AG09309 (cell line): ENCODE measurements at places on chromosomes 2 and 18.

DNA sequence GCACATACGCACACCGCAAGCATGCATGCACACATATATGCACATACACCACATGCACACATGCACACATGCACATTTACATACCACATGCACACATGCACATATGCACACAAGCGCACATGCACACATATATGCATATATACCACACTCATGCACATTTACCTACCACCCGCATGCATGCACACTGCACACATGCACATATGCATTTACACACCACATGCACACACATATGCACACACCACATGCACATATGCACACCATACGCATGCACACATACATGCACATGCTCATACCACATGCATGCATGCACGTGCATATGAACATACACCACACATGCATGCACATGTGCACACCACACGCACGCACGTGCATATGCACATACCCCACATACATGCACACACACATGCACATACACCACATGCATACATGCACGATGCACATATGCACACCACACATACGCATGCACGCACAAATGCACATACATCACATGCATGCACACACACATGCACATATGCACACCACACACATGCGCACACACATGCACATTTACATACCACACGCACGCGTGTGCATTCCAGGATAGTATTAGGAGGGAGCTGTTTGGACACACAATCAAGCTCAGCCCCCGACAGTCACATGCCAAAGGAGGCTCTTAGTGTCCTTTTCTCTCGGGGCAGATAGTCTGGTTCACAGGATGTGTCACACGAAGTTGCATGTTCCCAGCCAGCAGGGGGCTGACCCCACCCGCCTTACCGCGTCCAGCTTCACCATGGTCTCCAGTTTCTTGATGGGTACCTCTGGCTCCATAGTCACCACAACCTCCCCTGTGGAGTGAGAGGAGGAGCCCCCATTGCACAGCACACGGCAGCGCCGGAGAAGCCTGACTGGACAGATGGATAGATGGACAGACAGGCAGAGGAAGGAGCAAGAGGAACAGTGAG, 5.9 kb downstream of the OTOF start:
- no peak for DNase-seq

- no peak for DNase-seq
These were observed 186.2 kb upstream of the REG3G start for GRCh38 chr2:78839259-78839658.

DNA sequence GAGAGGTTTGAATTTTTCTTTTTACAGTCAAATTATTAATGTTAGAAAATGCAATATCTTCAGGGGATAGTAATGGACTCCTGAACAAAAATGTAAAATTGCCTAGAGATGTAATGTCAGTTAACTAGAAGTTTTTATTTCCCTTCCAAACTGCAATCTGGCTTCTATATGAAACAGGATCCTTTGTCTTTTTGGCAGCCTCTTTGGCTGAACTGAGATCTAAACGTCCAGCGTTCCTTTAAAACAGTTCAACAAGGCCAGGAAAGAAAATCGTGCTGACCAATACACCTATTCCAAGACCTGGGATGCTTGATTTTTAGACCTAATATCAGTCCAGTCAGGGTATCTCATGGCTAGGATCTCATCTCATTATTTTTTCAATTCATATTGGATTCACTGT, 245.5 kb downstream of the FIGN start:
- DNase-seq = no peak

DNA sequence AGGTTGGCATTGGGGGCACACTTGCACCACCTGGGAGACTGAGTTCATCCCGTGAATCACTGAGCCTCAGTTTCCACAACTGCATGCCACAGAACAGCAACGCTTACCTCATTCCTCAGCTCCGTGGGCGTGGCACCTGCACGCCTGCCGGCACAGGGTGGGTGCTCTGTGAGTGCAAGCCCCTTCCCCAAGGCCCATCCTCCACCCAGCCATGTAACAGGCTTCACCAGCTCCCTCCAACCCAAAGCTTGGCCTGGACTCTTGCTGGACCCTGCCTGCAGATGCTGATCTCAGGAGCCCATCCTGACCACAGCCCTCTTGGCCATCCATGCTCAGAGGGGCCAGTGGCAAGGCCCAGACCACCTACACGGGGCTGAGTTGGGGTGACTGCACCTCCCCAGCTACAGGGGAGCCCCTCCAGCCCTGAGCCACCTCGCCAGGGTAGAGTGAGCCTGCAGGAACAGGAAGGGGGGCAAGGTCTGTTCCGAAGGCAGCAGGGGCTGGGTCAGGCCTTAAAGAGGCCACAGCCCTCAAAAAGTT, 1.8 kb downstream of the PRLH start:
- no peak for DNase-seq

DNA sequence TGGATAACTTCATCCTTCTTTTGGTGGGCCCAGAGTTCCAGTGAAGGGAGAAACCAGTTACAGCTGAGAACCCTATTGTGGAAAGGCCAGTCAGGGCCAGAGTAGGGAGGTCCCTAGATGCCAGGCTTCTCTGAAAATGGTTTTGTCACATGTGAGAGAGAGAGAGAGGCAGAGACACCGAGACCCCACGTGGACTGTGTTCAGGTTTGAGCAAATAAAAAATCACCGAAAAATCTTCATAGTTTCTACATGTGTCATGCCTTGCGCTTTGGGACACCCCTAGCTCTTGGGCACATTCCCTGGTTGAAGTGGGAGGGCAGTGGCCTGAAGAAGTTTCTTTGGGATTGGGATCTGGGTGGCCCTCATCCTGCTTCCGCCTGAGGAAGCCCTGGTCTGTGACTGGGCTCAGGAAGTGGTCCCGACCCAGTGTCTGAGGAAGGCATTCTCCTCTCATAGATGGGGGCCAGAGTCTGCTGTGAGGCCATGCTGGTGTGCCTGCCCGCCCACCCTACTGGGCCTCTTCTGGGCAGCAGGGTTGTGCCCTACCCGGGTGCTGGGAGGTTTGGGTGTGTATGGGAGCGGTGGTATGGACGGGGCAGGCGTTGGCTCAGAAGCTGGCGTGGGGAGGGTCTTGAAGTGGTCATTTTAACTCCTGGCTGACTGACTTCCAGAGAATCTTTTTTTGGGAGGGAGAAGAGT, 16.1 kb downstream of the NCK2 start:
- DNase-seq = no peak

DNA sequence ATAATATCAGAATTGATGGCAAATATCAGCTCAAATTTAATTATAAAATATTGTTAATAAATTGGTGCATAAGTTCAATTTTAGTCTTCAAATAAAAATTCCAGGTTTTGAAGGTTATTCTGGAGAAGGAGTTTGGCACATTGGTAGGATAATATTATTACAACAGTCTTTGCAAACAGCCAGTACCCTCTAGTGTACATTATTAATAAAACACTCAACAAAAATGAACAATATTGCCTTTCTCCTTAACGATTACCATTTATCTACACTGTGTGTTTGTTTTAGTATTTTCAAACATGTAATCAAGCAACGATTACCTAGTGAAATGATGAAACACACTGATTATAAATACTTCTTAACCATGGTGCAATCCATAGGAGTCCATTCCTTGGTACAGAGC, 334.0 kb upstream of the FSIP2 start:
- DNase-seq = no peak

GRCh38 chr2:197575987-197576386, 60.1 kb downstream of the MOB4 start:
- DNase-seq = no peak

DNA sequence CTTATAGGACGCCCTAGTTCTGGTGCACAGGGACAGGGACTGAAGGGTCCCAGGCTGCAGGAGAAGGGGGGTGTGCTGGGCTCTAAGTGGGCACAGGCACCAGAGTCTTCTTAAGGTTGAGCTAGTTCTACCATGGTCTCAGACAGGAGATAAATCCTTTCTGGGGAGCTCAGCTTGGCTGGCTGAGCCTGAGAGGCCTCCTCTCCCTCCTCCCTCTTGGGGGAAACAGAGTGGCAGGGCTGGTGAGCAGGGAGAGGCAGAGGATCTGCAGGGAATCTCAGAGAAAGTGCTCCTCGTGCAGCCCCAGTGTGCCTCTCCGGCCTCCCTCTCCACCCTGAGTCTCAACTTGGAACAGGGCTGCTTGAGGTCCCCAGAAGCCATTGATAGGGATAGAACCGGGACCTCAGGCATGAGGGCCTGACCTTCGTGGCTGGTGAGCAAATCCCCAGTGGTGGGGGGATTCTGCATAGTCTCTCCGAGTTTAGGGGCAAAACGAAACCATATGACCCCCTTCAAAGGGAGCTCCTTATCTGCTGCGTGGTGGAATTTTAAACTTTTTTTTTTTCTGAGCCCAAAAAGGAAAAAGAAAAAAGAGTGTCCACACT, 2.0 kb downstream of the GDF7 start:
- DNase-seq = no peak

- no peak for DNase-seq
These were observed 69.0 kb downstream of the ST6GAL2 start for GRCh38 chr2:106816974-106817373.

- no peak for DNase-seq
These were observed 124.5 kb upstream of the CCDC150 start for GRCh38 chr2:196515051-196515450.

DNA sequence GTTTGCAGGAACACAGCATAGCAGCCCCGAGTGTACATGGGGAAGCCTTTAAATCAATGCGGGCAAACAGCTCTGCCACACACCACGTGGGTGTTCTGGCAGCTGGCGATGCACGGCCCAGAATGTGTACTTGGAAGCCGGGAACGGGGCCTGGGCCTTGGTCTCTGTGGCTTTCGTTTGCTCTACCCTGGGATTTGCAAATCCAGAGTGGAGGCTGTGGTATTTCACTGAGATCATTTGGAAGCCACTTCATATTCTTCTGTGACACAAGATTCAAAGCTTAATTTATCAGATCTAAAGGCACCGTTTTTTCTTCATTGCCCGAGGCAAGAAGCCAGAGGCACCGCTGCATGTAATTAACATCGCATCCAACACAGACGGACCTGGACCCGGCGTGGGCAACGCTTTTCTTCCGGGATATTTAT, 246.3 kb upstream of the MYT1L start:
- DNase-seq = no peak
